M059J (cell line): ENCODE measurements at places on chromosomes 1 and 21. TPM values are rescaled to one million over a fixed set of nuclear protein-coding genes. Genes with fewer than 3 reads are reported as not detected.

The TIE1 gene
- total RNA-seq, result 2.0 and 3.3 TPM in 2 replicates

DNA sequence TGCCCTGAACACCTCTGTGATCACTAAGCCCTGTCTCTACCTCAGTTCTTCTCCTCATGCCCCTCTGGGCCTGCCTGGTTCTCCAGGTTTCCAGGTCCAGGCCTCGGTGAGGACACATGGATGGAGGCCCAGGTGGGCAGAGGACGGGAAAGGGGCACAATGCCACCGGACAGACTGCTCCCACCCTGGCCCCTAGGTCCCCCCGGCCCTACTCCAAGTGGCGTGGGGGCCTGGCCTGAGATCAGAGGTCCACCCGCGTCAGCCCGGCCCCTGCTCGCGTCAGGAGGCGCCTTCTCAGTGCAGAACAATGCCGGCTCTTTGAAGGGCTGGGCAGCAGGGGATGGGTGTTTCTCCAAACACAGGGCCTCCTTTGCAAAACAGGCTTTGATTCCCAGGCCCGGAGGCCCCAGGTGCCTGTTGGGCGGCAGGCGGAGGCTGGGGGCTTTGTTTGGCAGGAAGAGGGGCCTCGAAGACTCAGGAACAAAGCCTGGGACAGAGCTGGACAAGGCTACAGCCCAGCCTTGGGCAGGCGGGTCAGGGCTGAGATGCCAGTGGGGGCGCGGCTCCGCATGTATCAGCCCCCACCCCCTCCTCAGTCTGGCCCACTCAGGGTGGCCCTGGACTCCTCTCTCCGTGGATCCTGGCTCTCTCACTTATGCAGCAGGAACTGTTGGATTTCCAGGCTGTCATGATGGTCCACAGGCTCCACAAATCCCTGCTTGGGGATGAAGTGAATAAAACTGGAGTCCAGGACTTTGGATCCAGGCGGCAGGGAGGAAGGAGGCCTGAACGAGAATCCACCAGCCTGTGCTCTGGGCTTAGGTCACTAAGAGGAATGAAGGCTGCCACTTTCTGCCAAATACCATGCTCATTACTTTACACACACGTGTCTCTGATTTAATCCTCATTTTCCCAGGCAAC is 77.4 kb upstream of the SLC2A1 start:
- DNase-seq, result no peak

The TMEM9 gene
- 129 and 147 TPM in 2 replicates for total RNA-seq

GRCh38 chr1:58620926-58621325 is 43.9 kb upstream of the TACSTD2 start:
- DNase-seq, result peak; percentile 61

DNA sequence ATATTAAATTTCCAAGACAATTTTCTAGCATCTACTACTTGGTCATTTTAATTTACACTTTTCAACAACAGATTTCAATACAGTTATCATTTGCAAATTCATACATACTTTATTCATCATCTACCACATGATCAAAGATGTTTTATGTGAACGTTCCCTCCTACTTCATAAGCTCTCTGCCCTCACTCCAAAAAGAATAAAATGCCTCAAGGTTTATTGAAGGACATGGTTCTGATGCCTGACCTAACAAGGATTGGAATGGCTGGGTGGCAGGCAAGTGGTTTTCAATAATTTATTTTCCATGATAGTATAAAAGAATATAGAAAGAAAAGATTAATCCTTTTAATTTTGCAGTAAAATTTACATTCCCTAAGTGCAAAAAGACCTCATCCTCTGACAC is 5.4 kb downstream of the CDKN2C start:
- DNase-seq, result peak; percentile 75

GRCh38 chr1:63746129-63746864 is 27.5 kb upstream of the ROR1 start:
- peak; percentile 88 for DNase-seq

DNA sequence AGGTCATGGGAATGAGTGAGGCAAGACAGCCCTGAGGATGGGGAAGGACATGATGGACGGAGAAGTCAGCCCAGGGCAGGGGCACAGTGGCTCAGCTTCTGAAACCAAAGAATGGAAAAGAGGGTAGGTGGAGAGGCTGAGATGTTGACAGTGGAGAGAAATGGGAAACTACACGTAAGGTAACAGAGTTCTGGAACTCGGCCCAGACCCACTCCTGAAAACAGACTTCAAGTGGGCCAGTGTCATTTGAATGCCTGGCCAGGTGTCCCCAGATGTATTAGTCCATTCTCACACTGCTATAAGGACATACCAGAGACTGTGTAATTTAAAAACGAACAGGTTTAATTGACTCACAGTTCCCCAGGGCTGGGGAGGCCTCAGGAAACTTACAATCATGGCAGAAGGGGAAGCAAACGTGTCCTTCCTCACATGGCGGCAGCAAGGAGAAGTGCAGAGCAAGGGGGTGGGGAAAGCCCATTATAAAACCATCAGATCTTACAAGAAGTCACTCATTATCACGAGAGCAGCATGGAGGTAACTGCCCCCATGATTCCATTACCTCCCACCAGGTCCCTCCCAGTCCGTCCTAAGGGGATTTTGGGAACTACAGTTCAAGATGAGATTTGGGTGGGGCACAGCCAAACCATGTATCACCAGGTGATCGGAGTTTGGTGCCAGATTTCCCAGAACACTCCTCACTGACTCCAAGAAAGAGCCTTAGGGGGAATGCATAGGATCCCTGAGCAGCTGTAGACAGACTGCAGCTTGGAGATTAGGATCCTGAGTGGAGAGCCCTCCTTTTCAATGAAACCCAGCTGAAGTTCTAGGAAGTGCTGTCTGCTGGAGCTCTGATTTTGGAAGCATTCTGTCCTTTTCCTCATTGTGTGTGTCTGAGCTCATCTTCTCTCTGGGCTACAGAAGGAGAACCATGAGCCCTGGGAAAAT is 40.3 kb downstream of the FHAD1 start:
- DNase-seq, result no peak

DNA sequence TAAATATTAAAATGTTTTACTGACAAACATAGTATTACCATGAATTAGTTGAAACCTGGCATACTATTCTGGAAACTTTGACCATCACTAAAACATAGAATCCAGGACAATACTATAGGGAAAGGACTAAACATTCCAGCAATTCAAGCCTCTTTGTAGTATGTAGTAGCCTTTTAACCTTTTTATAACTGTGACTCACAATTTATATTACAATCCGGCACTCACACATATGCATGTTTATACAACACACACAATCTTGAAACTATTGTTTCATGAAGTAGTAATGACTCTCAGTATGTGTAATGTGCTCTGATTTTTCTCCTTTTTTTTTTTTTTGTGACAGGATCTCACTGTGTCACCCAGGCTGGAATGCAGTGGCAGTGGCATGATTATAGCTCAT is 64.3 kb downstream of the ANKRD13C start:
- DNase-seq, result peak; percentile 26

- no peak for DNase-seq
These were observed 159.0 kb upstream of the BACE2 start for GRCh38 chr21:41008974-41009373.

The OR2AK2 gene
- total RNA-seq, result not detected in 2 replicates

DNA sequence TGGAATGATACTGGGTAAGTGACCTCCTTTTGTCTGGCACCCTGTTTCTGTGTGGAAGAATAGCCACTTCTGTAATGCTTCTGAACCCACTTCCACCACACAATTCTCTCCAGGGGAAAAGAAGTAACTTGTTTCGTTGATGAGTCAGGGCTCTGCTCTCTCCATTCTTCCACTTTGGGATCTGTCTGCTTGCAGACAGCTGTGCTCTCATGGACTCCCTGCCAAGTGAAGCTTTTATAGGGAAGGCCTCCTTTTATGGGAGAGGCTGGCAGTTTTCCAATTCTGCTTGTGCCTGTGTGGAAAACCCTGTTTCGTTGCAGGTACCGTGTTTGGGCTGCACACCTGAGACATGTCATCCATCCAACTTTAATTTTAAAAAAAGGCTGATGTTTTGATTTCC is 130.7 kb downstream of the GIPC2 start:
- DNase-seq, result peak; percentile 95
